ENCODE measurements at places on chromosomes 5 and 9.

GRCh38 chr9:75927356-75927755, 36.9 kb downstream of the PCSK5 start:
- no peak for DNase-seq

GRCh38 chr9:110788871-110789270, 120.3 kb downstream of the MUSK start:
- no peak for DNase-seq

DNA sequence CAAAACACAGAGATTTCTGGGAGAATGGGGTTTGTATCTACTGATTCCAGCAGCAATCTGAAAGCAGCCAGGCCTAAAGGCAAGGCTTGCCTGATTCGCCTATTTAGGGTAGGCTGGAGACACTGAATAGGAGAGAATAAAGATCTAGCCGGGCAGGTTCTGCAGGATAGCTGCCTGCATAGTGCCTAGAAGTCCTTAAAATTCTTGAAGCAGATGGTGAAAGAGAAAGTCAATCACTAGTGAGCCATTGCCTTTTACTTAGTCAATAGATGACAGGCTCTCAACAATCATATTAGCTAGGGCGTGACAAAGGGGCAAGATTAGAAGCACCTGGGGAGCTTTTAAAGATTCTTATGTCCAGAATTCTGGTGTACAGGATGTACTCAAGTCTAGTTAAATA, 522.7 kb downstream of the HTR1A start:
- DNase-seq = no peak

GRCh38 chr9:68951879-68952659, 61.8 kb downstream of the PRKACG start:
- no peak for DNase-seq

DNA sequence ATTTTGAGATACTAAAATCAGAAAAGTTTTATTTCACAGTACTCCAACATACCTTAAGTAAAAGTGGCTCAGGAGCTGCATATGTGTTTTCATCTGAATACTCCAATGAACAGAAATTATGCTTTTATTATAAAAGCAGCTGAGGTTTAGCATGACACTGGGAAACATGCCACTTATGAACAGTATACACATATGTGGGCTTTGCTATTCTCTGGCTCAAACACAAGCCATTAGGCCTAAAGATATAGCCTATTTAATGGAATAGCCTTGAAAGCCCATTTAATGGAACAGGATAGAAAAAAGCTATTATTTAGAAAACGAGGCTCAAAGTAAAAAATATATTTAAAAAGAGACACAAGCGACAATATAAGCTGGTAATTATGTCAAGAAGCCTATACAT, 74.1 kb downstream of the SLC38A9 start:
- DNase-seq = no peak

- no peak for DNase-seq
Measured at GRCh38 chr9:72691671-72692070, 170.3 kb downstream of the TMC1 start.

- no peak for DNase-seq
Measured at GRCh38 chr9:35903049-35903448, 3.0 kb upstream of the HRCT1 start.

DNA sequence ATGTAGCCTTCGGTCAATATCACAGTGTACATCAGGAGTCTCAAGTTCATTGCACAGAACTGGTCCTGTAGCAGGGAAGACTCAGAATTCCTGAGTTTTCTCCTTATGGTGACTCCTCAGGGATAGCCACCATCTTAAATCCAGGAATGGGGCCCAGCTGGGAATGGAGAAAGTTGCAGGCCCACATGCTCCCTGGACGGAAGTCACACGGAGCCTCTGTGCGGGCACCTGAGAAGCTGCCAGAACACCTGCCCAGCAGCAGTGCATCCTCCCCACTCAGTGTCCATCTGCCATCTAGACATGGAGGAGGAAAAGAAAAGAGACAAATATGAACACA, 133.9 kb downstream of the SUSD1 start:
- DNase-seq = no peak

DNA sequence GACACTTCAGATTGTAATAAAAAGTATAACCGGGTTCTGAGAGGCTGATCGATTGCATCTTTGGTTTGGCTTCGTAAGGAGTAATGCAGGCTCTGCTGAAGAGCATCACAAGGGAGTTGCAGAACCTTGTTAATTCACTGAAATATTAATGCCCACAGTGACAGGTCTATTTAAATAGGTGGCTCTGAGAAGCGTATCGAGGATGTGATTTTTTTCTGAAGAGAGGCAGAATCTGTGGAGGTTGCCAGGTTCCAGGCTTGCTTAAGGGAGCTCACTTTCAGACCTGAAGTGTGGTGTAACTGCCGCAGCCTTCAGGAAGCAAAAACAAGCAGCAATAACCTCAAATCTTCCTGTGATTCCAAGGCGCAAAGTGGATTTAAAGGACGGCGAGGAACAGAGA, 80.3 kb downstream of the ANKRD33B start:
- DNase-seq = no peak

- DNase-seq = no peak
Measured at GRCh38 chr9:3250741-3251140, 275.1 kb downstream of the RFX3 start.

DNA sequence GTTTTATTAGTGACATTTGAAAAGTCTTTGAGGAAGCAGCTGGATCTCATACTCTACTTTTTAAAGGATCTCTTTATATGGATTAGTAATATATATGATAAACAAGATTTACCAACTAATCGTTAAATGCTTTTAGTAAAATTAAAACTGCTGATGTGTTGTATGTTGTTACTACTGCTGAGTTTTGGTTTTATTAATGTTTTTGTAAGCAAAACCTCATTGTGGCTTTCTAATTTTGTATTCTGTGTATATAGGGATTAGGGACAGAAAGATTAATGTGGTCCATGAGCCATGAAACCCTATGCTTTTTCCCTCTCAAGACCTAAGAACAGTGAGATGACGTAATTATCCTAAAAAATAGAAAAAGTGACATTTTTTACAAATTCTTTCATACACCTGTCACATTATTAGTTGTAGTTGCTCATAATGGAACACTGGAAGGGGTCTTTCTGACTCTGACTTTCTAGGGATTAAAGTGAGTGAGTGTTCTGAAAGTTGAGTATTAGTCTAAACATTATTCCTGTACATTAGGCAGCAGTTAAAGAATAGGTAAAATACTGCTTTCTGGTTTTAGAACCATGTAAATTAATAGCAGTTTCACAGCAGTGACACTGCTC, 85.9 kb downstream of the SLC12A2 start:
- DNase-seq = no peak

DNA sequence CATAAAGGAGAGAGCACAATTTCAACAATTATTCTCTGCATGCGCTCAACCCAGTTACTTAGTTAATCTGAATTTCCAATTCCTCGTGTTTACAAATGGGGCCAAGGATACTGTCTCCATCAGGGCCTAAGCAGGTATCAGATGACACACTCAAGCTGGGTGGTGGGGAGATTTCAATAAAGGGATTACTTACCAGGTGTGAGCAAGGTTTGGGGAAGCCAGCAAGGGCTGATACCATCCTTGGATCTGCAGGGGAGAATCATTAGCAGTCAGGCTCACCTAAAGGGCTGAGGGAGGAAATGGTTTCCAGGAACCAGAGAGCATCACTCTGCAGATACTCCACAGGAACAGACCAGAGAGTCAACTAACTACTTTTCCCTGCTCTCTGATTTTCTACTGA, 487.1 kb downstream of the NTRK2 start:
- no peak for DNase-seq

- no peak for DNase-seq
Measured at GRCh38 chr9:13053504-13053903, 226.0 kb downstream of the MPDZ start.

GRCh38 chr5:116370886-116371285, 203.7 kb downstream of the SEMA6A start:
- DNase-seq = no peak

DNA sequence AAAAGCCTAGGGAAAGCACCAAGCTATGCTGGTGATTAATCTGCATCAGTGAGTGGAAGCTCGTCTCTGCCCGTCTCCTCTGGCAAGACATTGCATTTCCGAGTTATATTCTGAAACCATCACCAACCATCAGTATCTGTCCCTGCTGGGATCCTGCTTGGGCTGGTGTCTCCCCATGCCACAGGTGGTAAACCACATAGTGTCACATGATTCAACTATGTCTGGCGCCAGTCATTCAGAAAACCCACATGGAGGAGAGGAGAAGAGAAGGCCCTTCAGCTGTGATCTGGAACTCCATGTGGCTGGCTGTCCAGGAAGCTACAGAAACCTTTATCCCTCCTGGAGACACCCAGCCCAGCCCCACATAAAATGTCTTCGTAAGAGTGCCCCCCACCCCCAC, 4.8 kb downstream of the IL9 start:
- DNase-seq = no peak

- no peak for DNase-seq
Measured at GRCh38 chr9:123081824-123082223, 48.4 kb downstream of the GPR21 start.

- DNase-seq = no peak
Measured at GRCh38 chr9:124473310-124473709, 23.1 kb downstream of the ADGRD2 start.

DNA sequence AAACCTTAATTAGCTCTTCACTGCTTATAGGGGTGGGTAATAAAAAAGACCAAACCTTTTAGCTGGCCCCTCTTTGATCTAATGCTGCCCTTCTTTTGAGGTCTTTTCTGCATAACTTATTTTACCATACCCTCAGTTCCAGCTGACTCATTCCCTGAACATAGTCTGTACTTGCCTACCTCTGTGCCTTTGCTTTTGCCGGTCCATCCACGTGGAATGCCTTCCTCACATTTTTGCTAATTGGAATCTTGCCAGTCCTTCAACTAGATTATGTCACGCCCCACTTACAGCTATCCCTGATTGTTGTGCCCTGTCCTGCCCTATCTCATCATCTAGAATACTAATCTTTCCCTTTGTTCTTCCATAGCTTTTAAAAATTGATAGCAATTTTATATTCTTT, 44.2 kb downstream of the FAF2 start:
- no peak for DNase-seq

DNA sequence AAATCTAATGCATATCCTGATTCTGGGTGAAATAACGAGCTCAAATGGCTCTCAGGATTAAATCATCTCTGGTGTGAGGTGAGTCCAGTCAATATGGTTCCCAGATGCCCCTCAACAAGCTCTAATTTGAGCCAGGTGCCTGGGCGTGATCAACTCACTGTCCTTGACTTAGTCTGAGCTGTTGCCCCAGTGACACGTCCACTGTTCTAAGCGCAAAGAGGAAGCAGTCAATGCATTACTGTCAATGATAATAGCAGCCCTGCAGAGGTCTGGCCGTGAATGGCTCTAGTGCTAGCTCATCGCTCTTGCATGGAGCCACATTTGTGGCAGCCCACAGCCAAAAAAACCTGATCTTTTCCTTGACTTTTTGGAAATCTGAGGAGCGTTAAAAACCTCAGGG, 128.6 kb upstream of the EFNA5 start:
- no peak for DNase-seq

GRCh38 chr5:154884424-154884823, 26.0 kb downstream of the CNOT8 start:
- DNase-seq = no peak
